Stimulated activated CD4-positive, alpha-beta T cell treated with anti-CD3 and anti-CD28 coated beads, Interleukin-4, amount 100 ng/mL, for 4 hours (primary cell): ENCODE measurements at places on chromosomes 12 and 14.

- no peak for DNase-seq
Observed at GRCh38 chr12:64192644-64193444, 29.3 kb downstream of the KICS2 start.

DNA sequence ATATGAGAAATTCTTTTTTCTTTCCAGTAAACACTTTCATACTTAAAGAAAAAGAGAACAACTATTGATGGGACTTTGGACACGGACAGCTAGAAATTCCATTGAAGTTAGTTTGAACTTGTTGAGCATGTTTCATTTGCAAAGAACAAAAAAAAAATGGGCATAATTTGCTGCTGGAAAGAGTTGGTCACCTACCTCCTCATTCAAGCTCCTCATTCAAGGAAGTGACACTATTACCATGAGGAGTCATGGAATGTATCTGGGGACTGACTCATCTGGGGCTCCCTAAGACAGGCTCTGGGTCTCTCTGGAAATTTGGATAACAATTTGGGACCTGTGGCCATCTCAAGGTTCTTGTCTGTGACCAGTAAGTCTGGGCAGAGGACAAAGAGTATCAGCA, 50.4 kb downstream of the KICS2 start:
- DNase-seq: no peak

GRCh38 chr14:56137849-56138248, 19.6 kb downstream of the PELI2 start:
- DNase-seq: no peak

GRCh38 chr14:59465316-59466135, at the start of gene GPR135:
Gene GPR135, minus strand, starts transcription at chr14:59465380. Its CDS starts 154 bp downstream, at chr14:59465226.
- peak; percentile 23 for DNase-seq

GRCh38 chr14:56100556-56100955, 17.7 kb upstream of the PELI2 start:
- DNase-seq: no peak

GRCh38 chr12:65574867-65575266, 249.4 kb upstream of the HMGA2 start:
- no peak for DNase-seq
